Type B pancreatic cell (in vitro differentiated cells): ENCODE measurements at places on chromosomes 11 and 22. TPM values are rescaled to one million over a fixed set of nuclear protein-coding genes. Genes with fewer than 3 reads are reported as not detected.

DNA sequence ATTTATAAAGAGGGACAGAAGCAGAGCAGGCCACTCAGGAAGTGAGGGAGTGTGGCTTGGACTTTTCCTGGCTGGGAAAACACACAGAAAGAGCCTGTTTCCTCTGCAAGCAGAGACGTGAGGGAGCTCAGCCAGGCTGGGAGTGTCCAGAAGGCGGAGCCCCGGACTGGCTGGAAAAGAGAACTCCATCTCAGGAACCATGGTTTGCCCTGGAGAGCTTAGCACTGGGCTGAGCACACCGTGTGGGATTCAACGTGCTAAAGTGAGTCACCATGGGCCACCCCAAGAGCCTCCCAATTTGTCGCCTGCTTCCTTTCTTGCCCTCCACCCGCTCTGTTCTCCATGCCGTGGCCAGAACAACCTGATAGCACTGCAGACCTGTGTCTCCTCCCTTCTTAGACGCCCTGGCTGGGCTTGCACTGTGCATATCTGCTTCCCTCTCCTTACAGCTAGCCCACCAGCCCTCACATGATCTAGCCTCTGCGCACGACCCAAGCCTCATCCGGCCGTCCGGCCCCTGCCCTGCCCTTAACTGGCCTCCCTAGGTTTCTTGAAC lies 51.8 kb downstream of the GALNT18 start:
- no peak for DNase-seq

GRCh38 chr11:79059141-79059540 lies 381.7 kb downstream of the TENM4 start:
- no peak for DNase-seq

DNA sequence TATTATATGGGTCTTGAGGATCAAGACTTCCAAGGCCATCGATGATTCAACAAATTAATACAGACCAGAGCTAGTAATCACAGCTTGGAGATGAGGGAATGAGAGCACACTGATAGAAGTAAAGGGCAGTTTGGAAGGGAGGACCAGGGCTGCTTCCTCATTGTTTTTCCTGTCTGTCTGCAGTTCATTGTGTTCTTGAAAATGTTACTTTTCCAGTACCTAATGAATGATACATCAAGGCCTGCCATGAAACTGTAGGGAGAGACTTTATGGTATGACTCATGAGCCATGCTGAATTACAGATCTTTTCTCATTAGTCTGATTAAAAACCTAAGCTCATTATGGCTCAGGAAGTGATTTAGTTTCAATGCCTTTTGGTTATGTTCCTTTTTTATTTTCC lies 855.6 kb downstream of the KCNA4 start:
- DNase-seq: no peak

DNA sequence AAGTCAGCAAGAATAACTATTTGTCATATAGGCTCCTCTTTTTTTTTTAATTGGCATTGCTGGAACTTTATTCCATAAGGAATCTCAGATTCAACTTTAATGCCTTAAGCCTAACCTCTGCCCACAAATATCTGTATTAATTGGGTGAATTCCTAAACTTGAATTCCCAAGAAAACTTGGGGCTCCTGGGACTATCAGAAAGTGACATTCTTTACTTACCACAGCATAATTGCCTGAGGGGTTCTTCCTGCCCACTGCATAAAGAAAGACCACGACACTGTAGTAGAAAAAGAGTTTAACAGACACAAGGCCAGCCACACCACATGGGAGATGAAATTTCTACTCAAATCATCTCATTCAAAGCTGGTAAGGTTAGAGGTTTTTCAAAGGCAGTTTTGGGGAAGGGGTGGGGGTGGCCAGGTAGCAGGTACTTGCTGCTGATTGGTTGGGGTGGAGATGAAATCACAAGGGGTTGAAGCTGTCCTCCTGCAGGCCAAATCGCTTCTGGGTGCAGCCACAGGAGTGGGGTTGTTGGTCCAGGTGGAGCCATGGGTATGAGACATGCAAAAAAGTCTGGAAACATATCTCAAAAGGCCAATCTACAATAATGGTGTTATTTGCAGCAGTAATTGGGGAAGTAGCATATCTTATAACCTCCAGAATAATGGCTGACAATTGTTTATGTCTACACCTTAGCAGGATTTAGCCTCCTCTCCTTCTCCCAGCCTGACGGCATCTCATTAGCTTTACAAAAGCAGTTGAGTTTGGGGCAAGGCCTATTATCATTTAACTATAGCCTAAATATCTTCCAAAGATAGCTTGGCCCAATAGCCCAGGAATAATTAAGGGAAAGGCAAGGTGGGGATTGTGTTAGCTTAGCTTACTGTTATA lies 4.8 kb upstream of the NLRP10 start:
- DNase-seq: no peak

GRCh38 chr11:68508425-68508824 lies 47.9 kb downstream of the PPP6R3 start:
- DNase-seq: no peak

- DNase-seq: no peak
Measured at GRCh38 chr11:69500285-69501120, 19.0 kb downstream of the LINC01488 start.

- DNase-seq: no peak
Measured at GRCh38 chr11:61147271-61147670, 14.0 kb downstream of the VPS37C start.

DNA sequence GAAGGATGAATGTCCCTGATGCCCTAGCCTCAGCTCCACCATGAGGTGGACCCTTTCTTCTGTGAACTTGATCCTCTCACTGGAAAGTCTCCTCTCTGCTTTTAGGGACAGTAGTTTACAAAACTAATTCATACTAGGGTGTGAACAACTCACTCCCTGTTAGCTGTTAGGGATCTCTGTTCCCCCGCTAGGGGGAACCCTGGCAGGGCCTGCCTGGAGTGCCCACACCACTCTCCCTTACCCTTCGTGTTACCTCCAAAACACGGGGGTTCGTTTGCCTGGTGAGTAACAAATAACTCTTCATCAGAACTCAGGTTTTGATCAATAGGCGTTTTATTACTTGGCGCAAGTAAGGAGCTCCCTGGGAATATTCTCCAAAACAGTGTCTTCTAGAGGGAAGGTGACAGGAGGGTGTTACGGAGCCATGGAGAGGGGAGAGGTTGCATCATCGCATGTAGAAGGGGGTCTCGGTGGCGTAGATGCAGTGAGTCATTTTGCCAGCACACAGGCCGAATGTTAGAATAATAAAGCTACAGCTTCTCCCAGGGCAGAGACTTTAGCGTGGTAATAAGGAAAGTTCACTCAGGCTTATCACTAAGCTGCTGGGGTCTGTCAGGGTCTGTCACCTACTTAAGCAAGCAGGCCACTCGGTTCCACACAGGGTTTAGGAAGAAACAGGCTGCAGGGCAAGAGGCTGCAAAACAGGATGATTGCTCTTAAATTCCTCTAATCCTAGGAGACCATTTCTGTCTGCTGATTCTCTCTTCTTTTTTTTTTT lies 45.8 kb downstream of the C11orf96 start:
- no peak for DNase-seq

GRCh38 chr11:334264-334994 lies 13.8 kb upstream of the IFITM3 start:
- DNase-seq: no peak

DNA sequence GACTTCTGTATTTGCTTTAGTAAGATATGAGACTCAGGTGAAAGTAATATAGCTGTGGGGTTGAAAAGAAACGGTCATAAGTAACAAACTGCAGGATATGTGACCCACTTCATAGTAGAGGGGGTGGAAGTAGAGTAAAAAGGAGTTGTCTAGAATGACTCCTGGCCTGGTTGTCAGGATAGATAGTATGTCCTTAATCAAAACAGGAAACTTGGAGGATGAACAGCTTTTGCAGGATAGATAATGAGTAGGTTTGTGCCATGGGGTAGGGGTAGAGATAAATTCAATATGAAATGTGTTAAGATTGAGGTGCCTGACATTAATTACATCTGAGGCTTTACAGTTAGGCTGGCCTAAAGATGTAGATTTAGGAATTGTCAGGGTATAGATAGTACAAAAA lies 47.0 kb upstream of the B3GNT6 start:
- no peak for DNase-seq

MB gene
- total RNA-seq: 0.36 and 0.48 TPM in 2 replicates

SCN3B gene
- total RNA-seq: 2.5 and 4.4 TPM in 2 replicates

OR52N4 gene
- not detected in 2 replicates for total RNA-seq

MUC2 gene
- total RNA-seq: 1.5 and 2.7 TPM in 2 replicates

H19 gene
- total RNA-seq: 12,320 and 19,345 TPM in 2 replicates

PRSS23 gene
- 47.1 and 48.1 TPM in 2 replicates for total RNA-seq

CNTN5 gene
- total RNA-seq: 2.3 and 3.2 TPM in 2 replicates
